Cerebellum (tissue), 4 donors: ENCODE measurements at places on chromosomes 5 and 9. TPM values are rescaled to one million over a fixed set of nuclear protein-coding genes. Genes with fewer than 3 reads are reported as not detected.

SPATA31A3 gene
- total RNA-seq = not detected

GRCh38 chr5:120614531-120615180 is 150.6 kb downstream of the PRR16 start:
- no peak for DNase-seq

GRCh38 chr9:6405371-6405770 is 7.6 kb upstream of the UHRF2 start:
- DNase-seq = no peak

FOXD4L3 gene
- total RNA-seq = not detected

GRCh38 chr5:17336054-17336453 is 118.6 kb downstream of the BASP1 start:
- no peak for DNase-seq
